ENCODE measurements at places on chromosomes 7 and 10.

DNA sequence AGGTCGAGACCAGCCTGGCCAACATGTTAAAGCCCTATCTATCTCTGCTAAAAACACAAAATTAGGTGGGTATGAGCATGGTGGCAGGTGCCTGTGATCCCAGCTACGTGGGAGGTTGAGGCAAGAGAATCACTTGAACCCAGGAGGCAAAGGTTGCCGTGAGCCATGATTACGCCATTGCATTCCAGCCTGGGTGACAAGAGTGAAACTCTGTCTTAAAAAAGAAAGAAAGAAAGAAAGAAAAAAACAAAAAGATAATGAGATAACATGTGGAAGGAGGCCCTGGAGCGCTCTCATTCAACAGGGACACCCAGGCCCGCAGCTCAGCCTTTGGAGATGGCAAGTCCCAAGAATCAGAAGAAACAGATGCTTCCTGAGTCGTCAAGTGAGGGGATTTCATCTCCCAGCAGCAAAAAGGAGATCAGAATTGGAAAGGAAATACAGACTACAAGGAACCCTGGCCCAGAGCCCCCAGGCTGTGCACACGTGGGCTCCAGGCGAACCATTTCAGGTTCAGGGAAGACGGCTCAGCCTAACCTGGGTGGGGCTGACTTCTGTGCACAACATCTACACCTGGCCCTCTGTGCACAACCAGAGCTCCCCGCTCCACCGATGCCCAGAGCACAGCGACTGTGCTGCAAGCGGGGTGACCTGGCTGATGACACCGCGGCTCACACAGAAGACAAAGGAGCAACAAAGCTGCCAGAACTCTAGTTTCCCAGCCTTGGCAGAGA lies 33.3 kb downstream of the GNA12 start:
- DNase-seq, result no peak

DNA sequence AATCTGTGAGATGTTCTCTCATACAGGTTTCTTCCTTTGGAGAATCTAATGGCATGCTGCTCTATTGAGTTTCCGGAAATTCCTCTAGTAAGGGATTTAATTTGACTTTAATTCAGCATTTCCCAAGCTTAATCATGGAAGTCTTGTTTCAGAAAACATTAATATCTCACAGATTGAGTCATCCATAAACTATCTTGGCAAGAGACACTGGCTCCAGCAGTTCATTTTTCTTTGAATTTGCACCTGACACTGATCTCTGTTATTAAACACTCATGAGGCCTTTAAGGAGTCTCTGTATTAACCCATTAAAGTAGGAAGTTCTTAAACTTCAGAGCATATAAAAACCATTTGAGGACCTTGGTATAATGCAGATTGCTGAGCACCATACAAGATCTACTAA lies 3.6 kb upstream of the ITGB8 start:
- DNase-seq, result no peak

DNA sequence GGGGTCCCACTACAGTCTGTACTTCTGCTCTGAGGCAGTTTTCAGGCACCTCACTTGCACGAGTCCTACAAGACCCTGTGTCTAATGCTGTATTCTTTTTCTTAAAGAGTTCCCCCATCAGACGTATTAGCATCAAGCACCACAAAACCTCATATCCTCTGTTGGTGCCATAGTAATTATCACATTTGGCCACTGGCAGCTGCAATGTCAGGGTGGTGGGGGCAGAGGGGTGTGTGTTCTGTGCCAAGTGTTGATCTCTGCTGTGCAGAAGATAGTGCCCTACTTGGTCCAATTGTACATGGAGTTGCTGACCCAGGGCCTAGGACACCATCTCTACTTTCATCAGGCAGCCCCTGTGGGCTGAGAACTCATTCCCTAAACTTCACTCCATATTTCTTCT lies 20.0 kb upstream of the JAZF1 start:
- DNase-seq, result no peak

- DNase-seq, result no peak
Measured at GRCh38 chr10:97843281-97843671, 6.4 kb upstream of the GOLGA7B start.

DNA sequence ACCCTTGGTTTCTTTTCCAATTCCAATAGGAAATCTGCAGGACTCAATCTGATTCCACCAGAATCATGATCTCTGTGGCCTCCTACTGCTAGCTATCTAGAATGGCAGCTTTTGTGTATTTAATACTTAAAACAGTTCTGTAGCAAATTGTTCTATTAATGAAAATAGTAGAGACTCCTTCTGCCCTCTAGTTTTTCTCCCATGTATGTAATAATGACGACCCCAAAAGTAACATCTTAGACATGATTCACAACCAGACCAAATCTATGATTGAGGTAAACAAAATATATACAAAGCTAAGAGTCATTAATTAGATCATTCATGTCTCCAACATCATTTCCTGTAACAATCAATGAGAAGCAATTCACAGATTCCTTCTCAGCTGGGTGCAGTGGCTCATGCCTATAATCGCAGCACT lies 259.1 kb upstream of the MKLN1 start:
- DNase-seq, result no peak

DNA sequence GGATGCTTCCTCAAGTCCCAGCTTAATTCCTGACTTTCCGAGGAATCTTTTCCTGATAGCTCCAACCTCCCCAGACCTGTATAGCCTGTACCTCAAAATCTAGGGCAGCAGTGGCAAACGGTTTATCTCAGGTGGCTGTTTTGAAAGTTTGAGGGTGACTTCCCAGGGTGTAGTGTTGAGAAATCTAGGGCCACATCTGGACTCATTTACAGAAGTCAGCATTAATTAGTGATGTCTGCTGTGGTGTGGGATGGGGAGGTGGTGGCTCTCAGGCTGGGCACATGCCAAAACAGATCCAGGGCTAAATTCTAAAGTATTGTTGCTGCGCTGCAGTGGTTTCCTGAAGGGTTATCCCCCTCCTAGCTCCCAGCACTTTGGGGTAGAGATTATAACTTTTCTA lies 38.0 kb downstream of the UNC5B start:
- DNase-seq, result no peak

DNA sequence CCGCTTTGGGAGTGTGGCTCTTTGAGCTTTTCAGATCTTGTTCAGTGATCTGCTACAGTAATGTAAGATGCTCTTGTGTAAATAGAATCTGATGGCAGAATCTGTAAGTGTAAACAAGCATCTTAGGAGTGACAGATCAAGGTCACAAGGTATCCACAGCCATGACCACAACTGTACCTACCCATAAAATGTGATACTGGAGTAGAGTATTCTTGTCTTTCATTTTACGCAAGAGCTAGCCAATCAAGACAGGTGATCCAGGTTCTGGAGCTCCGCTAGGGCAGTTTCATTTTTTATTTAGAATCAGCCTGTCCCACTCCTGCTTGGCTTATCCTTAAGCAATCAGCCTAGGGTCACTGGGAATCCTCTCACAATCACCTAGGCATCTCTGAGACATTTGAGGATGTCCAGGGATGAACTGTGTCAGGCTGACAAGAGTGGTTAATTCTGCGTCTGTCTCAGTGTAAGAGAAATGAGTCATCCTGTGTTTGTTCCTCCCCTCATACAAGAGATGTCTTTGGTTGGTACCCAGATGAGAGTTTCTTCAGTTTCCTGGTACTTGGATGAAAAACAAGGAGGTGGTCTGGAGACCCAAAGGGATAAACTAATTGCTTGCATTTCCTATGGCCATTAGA lies 13.6 kb downstream of the ZNF138 start:
- no peak for DNase-seq

DNA sequence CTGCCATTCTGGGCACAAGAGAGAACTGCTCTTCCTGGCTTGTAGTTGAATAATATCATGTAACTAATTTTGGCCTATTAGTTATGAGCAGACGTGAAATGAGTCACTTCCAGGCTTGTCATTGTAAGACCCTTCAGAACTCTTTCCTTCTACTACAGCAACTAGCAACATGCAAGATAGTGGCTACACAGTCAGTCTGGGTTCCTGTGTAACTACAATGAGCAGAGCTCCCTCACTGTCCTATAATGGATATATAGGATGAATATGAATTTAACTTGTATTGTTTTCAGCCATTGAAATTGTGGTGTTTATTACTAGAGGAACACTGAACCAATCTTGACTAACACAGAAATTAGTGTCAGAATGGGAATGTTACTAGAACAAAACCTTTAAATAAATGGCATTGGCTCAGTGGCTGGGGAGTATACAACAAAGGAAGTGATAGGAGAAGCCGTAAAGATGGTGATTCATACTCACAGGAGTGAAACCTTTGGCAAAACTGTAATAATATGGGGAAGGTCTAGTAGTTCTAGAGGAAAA lies 2.9 kb upstream of the MTPN start:
- DNase-seq, result no peak

DNA sequence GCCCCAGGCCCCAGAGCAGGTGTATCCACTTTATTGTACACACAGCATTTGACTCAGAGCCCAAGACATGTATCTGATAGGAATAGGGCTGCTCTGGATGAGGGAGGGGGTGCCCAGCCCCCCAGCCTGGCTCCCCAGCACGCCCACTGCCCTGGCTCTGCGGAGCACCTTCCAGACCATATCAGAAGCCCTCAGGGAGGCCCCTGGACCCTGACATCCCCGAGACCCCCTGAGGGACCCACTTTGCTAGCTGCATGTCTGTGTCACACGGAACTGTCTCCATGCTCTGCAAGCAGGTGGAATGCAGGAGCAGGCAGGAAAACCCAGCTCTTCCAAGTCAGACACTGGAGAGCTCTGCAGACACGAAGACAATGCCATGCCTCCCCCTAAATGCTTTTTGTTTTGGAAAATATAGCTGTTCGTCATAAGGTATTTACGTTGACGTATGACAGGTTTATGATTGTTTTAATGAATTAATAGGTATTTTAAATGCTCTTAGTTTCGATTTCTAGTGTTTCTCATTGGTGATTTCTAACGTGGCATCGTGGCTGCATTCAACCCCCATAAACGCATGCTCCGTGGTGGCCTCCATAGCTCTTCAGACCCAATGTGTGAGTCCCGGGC lies 92.8 kb upstream of the INSIG1 start:
- no peak for DNase-seq

GRCh38 chr7:44307301-44307900 lies 18.0 kb downstream of the CAMK2B start:
- no peak for DNase-seq

DNA sequence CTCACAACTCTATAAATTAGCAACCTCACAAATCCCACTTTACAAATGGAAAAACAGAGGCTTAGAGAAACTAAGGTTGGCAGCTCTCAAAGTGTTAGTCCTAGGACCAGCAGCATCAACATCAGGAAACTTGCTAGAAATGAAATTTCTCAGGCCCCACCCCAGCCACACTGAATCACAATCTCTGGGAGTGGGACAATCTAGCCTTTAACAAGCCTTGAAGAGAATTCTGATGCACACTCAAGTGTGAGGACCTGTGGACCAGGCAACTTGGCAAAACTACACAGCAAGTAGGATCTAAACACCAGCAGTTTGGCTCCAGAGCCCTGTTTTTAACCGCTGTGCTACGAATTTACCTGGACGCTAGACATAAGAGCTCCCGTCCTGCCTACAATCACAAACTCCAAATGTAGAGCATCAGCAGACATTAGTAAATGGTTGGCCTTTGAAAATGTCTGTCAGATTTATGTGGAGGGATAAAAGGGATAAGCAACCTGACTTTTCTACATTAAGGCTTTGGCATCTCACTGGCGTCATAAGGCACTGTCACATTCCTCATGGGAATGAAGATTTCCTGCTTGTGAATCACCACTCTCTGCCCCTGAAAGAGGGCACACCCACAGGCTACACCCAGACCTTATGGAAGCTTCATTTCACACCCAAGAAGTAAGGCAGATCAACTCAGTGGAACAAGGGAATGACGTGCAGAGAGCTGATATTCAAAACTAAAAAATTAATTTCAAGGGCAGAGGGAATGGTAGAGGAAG lies 34.5 kb downstream of the PPP1R3C start:
- no peak for DNase-seq

- no peak for DNase-seq
Measured at GRCh38 chr10:7412237-7412927, 1.5 kb upstream of the SFMBT2 start.

DNA sequence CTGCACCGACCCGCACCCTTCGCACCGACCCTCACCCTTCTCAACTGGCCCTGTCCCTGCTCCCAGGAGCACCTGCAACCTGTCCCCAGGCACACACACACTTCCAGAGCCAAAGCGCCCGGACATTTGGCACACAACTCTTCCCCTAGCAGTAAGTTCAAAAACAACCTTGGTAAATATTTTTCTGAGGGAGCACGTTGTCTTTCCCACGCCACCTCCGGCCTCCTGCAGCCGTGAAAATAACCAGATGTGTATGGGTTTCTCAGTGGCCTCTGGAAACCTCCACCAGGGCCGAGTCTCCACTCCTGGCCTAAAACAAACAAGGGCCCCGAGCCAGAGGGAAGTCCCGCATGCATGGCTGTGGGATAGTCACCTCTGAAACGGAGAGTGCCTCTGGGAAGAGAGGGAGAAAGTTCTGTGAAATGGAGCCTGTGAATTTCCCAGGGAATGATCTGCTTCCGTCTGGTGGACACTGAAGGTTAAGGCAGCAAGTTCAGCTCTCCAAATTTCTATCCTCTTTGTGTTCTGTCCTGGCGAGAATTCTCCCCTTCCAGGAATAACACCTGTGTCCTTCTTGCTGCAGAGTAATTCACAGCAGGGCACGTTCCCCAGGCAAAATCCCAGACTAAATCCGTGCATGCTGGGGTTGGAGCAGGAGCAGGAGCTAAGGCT lies 15.8 kb downstream of the PODXL start:
- DNase-seq, result no peak

DNA sequence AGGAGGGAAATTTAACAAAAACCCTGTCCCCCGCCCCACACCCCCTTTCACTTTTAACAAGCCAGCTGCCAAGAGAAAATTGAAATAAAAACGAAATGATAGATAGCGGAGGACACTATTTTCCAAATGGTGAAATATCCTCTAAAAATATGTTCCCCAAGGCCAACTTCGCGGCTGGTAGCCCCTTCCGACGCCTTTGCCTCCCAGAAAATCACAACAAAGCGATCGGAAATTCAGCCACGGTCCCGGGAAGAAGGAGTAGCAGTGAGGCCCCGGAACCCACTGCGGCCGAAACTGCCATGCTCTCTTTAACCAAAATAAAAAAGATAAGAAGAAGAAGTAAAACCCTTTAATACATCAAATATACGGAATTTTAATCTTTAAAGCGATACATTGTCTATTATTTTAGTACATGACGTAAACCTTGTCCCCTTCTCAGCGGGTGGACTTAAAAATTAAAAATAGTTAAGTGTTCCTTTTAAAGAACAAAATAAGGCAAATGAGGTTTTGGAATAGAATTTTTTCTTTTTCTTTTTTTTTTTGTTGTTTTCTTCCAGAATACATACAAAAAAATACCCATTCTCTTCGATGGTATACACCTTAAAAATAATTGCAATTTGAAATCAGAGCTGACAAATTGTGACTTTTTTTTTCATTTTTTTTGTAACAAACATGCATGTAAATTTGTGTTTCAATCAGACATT lies 3.9 kb downstream of the ZNF503 start:
- DNase-seq, result no peak

GRCh38 chr10:44682507-44682906 lies 228.6 kb upstream of the TMEM72 start:
- no peak for DNase-seq

All from stimulated activated CD4-positive, alpha-beta T cell treated with anti-CD3 and anti-CD28 coated beads, Interleukin-12 subunit alpha, Interleukin-12 subunit beta, amount 100 ng/mL, for 48 hours (primary cell).